Cardiac fibroblast (primary cell): ENCODE measurements at places on chromosomes 3 and 15.

DNA sequence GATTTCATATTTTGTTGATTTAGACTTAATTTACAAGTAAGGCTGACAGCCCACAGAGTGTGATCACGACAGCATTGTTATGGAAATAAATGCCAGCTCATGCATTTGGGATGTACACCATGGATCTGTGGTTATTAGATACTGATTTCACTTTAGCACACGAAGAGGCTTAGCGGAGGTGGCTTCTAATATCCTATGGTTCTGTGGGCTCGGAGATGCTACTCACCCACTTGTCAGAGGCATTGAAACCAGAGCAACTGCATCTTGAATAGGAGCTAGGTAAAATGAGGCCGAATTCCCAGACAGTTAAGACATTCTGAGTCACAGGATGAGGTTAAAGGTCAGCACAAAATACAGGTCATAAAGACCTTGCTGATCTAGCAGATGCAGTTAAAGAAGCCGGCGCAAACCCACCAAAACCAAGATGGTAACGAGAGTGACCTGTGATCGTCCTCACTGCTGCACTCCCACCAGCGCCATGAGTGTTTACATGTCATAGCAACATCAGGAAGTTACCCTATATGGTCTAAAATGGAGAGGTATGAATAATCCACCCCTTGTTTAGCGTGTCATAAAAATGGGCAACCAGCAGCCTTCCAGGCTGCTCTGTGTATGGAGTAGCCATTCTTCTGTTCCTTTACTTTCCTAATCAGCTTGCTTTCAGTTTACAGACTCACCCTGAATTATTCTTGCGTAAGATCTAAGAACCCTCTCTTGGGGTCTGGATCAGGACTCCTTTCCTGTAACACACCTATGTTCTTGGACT, 117.5 kb downstream of the PGPEP1L start:
- peak; percentile 64 for DNase-seq

DNA sequence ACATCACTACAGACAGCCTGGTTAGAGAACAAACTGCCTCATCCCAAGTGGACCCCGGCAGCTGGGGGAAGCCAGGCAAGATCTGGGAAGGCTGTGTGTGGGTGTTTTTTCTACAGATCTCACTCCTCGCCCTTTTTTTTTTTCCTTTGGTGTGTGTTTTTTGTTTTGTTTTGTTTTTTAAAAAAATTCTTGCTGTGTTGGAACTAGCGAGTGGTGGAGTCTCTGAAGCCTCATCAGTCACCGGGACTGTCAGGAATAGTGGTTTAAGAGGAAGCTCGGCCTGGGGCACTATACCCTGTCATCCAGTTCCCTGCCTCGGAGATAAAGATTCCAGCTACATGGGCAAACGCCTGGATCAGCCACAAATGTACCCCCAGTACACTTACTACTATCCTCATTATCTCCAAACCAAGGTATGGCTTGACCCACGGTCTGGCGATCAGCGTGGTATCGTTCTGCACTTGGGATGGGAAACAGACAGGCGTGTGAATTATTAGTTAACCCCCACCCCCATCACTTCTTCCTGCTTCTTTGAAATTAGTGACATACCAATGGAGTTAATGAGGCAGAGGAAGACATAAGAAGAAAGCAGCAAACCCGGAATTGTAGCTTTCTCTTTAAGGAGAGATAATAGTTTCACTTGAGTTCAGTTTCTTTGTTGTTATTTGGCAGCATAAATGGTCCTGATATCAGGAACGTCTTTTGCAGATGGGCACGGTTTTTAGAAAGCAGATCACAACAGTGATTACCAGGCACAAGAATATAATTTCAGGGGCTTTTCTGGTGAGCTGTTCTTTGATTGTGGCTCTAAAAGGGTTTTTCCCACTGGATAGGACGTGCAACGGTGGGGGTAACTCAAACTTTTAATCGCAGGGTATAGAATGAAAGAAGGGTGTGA, 722 bp downstream of the RBMS3 start:
- peak; percentile 52 for DNase-seq

GRCh38 chr3:73074781-73075180, 13.3 kb downstream of the EBLN2 start:
- DNase-seq: no peak

GRCh38 chr3:66442254-66443117, 58.3 kb downstream of the LRIG1 start:
- DNase-seq: peak; percentile 84

GRCh38 chr3:53044711-53045517, 959 bp downstream of the SFMBT1 start:
- DNase-seq: peak; percentile 39

DNA sequence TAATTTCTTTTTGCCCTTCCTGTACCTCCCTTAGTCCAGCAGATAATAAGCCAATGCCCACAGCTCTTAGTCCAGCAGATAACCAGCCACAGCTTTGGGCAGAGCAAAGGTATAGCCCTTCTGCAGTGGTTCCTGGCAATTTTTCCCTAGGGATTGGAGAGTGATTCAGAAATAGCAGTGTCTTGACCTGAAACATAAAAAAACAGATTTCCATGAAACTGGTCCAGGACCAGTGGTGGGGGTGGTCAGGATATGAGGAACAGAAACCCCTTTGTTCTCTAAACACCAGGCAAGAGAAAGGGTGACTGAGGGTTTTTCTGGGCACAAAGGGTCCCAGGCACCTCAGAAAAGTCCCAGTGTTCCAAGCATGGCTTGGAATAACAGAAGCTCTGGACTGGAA, 103.4 kb downstream of the ARRDC4 start:
- DNase-seq: no peak

DNA sequence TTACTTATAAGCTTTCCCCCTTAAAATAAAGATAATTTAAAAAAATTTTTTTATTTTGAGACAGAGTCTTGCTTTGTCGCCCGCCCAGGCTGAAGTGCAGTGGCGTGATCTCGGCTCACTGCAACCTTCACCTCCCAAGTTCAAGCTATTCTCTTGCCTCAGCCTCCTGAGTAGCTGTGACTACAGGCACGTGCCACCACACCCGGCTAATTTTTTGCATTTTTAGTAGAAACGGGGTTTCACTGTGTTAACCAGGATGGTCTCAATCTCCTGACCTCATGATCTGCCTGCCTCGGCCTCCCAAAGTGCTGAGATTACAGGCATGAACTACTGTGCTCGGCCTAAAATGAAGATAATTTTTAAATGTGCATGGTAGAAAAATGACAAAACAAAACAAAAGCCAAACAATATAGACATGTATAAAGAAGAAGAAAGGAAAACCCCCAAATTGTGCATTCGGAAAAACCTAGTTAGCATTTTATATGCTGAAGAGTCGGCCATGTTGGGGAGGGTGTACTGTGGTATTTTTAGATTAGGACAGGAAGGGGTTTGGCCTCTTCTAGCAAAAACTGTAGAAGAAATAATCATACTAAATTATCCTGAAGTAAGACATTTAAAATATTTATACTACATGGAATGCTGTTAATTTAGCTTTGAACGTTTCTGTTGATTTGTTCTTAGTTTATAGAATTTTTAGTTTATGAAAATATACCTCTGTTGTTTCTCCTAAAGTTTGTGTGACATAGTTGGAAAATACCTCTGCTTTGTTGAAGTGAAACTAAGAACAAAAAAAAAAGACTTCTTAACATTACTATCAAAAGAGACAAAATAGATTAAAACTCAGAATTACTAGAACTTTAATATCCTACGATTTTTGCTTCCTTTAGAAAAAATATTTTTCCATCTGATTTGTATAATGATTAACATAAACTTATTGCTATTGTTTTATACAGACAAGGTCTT, 7.4 kb downstream of the APPL1 start:
- DNase-seq: no peak

DNA sequence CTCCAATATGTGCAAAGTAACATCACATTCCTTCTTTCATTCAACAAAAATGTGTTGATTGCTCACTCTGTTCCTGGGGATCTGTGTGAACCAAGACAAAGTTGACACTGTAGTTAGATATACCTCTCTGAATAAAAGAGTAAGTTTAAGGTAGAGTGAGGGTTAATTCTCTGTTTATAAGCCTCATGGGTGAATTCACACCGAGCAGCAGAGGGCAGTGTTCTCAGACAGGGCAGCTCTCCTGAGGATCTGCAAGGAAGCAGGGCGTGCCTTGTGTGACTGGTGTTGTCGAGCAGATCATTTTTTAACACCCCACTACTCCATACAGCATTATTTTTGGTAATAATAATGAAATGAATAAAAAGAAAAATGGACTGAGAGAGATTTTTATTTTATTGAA, 34.4 kb downstream of the PAQR9 start:
- peak; percentile 49 for DNase-seq

DNA sequence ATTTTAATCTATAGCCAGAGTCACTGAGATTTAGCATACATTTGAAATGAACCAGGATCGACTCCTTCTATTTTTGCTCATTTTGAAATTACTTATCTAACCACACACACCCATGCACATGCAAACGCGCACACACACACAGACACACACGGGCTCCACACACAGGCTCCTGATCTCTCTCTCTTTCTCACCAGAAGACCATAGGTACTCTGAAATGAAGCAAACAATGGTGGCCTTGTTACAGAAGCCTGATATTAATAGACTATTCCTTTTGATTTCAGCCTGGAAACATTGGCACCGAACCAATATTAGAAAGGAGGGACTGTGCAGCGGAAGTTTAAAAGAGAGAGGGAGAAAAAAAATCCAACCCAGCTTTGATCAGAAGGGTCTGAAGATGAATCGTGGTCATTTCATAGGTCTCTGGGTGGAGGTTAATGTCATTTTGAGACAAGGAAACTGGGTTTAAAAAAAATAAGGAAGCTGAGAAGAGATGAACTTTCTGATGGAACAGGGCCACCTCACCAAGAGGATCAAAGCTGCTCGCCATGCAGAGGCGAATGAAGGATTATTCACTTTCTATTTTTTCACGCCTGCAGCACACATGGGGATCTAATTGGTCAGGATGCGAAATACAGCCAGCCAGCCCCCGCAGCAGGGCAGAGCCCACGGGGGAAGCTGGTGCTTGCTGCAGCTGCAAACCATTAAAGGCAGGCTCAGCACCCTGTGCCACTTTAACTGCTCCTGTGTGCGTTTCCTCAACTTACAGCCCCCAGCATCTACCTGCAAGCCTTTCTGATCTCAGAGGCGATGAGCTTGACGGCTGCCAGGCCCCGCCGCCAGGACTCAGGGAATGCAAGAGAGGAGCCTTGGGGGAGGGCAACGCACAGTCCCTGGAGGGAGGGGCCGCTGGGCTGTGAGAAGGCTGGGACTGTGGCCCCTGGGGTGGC, 88.8 kb downstream of the HES1 start:
- no peak for DNase-seq

DNA sequence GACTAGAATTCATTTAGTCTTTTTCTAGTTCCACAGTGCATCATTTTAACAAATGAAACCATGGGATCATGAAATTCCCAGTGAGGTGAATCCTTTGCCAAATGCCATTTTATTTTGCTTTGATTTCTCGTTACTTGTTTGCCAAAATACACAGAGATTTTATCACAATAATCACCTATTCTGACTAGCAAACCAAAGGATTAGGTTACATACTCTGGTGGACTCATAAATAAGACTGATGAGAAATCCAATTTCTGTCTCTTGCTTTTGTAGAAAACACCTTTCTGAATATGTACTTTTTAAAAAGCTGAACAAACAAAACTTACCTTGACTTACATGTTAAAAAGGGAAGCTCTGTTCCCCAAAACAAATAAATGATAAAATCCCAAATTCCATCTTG, 12.2 kb downstream of the ERC2 start:
- no peak for DNase-seq
